A549 treated with GW870086 at 1 μM for 4 hours (cell line): ENCODE measurements at places on chromosomes 5 and 9. TPM values are rescaled to one million over a fixed set of nuclear protein-coding genes. Genes with fewer than 3 reads are reported as not detected.

SAXO1 gene
- not detected in 5 replicates for total RNA-seq

CKMT2 gene
- total RNA-seq: not detected in 5 replicates

FGF10 gene
- not detected in 5 replicates for total RNA-seq

ZDHHC12 gene
- total RNA-seq: 71.9 to 93.4 TPM (median 92.8 TPM) in 5 replicates

SPINK7 gene
- total RNA-seq: not detected in 5 replicates

DCTN3 gene
- 104 to 115 TPM (median 110 TPM) in 5 replicates for total RNA-seq

LRRC19 gene
- total RNA-seq: not detected in 5 replicates

C9orf153 gene
- total RNA-seq: 0.08 to 0.65 TPM (median 0.17 TPM) in 3 of 5 replicates, not detected in the others

UGCG gene
- total RNA-seq: 17.1 to 22.7 TPM (median 19.3 TPM) in 5 replicates

RORB gene
- not detected in 5 replicates for total RNA-seq

LCP2 gene
- 0.08 TPM in 1 of 5 replicates, not detected in the others for total RNA-seq

CDKN2B gene
- total RNA-seq: not detected in 5 replicates

CCL21 gene
- total RNA-seq: not detected in 5 replicates

AHRR gene
- total RNA-seq: 4.1 to 4.7 TPM (median 4.3 TPM) in 5 replicates

CAMK2A gene
- 0.64 to 0.97 TPM (median 0.89 TPM) in 5 replicates for total RNA-seq

FOXI1 gene
- not detected in 5 replicates for total RNA-seq

RNF224 gene
- total RNA-seq: 0.08 to 0.31 TPM (median 0.21 TPM) in 5 replicates

MELK gene
- 62.8 to 78.4 TPM (median 68.5 TPM) in 5 replicates for total RNA-seq

PRR16 gene
- total RNA-seq: 0.12 TPM in 1 of 5 replicates, not detected in the others

CARD9 gene
- 0.82 to 1.9 TPM (median 1.2 TPM) in 5 replicates for total RNA-seq

IL31RA gene
- 1.2 to 1.8 TPM (median 1.5 TPM) in 5 replicates for total RNA-seq

TAS2R1 gene
- not detected in 5 replicates for total RNA-seq

TNFSF8 gene
- not detected in 5 replicates for total RNA-seq

NR5A1 gene
- 0.06 to 0.13 TPM (median 0.10 TPM) in 4 of 5 replicates, not detected in the other for total RNA-seq

ADRB2 gene
- total RNA-seq: 0.47 to 0.89 TPM (median 0.70 TPM) in 5 replicates

HK3 gene
- 0.05 to 0.13 TPM in 2 of 5 replicates, not detected in the others for total RNA-seq

PNPLA7 gene
- 0.45 to 1.0 TPM (median 0.69 TPM) in 5 replicates for total RNA-seq

PHF2 gene
- 13.9 to 17.5 TPM (median 15.8 TPM) in 5 replicates for total RNA-seq

GFPT2 gene
- 74.4 to 96.5 TPM (median 84.9 TPM) in 5 replicates for total RNA-seq

ZDHHC11B gene
- 1.0 to 1.6 TPM (median 1.3 TPM) in 5 replicates for total RNA-seq
